ENCODE measurements at places on chromosomes 13 and 19. TPM values are rescaled to one million over a fixed set of nuclear protein-coding genes. Genes with fewer than 3 reads are reported as not detected.

DNA sequence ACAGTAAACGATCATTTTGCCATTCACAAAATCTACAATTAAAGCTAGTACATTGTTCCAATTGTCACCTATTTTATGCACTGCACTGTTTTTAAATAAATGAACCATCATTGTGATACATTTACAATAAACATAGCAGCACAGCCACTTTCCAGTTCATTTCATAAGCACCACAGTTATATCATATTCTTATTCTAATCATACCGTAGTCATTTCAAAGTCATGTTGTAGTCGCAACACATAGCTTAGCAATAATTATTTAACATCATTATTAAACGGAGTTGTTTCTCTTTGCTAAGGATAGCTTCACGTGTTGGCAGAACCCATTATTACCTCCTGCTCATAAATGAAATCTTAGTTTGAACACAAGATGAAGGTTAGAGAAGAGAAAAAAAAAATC lies 2.2 kb upstream of the PCDH9 start:
- H3K27me3 ChIP-seq, result no peaks in the 10 kb centered on the region
- no peaks in the 10 kb centered on the region for H3K36me3 ChIP-seq
- H3K4me3 ChIP-seq, result no peak overlapping the region
- H3K4me1 ChIP-seq, result no peaks in the 10 kb centered on the region

Gene HOMER3
- 18.0 TPM for total RNA-seq

GRCh38 chr13:102400675-102401145 lies 1.1 kb downstream of the FGF14 start:
- no peak for DNase-seq
- no peaks in the 10 kb centered on the region for H3K36me3 ChIP-seq
- no peak overlapping the region for H3K4me3 ChIP-seq
- H3K4me1 ChIP-seq, result no peaks in the 10 kb centered on the region
- no peaks in the 10 kb centered on the region for H3K27me3 ChIP-seq

DNA sequence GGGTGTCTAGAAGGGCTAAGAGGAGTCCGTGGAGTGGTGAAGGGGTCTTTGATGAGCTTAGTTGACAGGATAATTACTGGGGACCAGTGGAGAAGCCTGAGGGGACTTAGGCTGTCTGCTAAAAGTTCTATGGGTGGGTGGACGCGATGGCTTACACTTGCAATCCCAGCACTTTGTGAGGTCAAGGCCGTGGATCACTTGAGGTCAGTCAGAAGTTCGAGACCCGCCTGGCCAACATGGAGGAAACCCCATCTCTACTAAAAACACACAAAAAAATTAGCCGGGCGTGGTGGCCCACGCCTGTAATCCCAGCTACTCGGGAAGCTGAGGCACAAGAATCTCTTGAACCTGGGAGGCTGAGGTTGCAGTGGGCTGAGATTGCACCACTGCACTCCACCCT lies 2.8 kb upstream of the GSK3A start:
- DNase-seq, result no peak
- H3K36me3 ChIP-seq, result peaks cover 5% of the 10 kb centered on the region
- H3K4me3 ChIP-seq, result no peak overlapping the region
- peak overlapping the region; percentile 66 for H3K27ac ChIP-seq
- no peaks in the 10 kb centered on the region for H3K27me3 ChIP-seq

Gene IRGC
- not detected for total RNA-seq

DNA sequence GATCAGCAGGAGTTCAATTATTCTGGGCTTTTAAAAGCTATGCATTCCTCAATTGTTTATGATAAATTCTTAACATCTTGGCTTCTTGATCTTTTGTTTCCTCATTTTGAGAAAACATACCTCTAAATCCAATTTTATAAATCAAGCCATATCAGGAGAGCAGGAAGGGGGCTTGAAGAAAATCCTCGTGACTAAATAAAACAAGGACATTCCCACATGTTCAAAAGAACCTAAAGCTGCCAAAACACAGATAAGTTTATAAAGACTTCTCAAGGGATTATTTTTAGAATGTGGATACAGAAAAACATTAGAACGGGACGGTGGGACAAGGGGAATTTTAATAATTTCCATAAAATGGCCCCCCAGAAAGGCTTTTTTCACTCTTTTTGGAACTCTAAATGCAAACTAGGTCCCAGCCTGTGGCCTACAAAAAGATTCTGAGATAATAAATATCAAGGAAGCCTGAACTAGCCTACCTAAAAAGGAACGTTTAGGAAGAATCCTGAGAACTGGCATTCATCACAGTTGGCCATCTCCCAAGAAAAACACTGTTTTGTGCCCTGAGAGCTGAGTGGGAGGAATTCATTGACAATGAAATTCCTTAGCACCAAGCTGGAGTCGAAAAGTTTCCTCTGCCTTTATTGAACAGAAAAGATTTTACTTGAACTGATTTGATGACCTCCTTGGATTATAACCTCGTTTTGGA lies 30.1 kb downstream of the ZAR1L start:
- no peaks in the 10 kb centered on the region for H3K4me1 ChIP-seq
- no peaks in the 10 kb centered on the region for H3K27me3 ChIP-seq
- H3K4me3 ChIP-seq, result no peak overlapping the region
- no peak for DNase-seq

Gene SIGLEC8
- not detected for total RNA-seq

DNA sequence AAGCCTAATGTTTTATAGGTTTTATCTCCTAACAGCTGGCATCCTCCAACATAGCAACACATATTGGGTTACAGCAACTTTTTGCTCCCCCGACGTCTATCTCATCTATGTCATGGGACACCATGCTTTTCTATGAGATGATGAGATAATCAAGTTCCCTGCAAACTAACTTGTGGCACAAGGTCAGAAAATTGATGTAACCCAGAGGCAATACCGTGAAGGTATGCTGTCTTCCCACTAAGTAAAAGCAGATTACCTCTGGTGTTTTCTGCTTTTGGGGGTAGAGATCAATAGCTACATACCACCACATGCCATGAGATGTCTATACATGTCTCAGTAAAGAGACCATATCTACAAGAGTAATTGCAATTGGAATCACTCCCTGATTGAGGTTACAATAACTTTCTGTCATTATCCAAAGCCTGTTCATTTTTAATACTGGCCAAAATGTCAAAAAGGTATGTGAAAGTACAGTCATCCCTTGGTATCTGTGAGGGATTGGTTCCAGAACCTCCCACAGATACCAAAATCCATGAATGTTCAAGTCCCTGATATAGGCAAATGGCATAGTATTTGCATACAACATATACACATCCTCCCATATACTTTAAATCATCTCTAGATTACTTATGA lies 131.3 kb downstream of the CYSLTR2 start:
- no peak overlapping the region for H3K27ac ChIP-seq
- H3K4me1 ChIP-seq, result no peaks in the 10 kb centered on the region
- H3K27me3 ChIP-seq, result no peaks in the 10 kb centered on the region
- DNase-seq, result no peak

DNA sequence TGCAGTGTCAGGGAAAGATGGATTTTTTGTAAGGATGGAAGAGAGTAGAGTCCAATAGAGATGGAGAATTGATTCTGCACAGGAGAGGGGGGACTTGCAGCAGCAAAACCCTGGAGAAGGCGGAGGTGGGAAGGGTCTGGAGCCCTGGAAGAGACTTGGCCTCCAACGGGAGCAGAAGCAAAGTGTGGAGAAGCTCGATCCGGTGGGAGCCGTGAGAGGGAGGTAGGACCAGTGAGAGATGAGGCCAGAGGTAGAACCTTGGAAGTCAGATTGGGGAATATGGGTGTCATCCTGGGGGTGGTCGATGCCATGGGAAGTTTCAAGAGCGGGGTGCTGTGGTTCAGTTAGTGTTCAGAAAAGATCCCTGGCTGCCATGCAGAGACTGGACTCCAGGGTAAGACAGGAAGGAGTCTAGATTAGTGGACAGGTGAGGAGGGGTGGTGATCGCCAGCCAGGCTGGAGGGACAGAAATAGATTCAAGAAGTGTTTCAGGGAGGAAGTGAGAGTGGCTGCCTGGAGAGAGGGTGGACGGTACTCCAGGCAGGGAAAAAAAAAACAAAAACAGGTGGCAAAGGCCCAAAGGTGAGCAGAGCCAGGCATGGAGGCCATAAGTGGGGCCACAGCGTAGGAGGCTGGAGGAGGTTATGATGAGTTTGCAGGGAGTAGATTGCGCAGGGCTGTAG lies 2.6 kb downstream of the PPP5C start:
- H3K36me3 ChIP-seq, result peaks cover 8% of the 10 kb centered on the region
- no peak overlapping the region for H3K27ac ChIP-seq
- no peak for DNase-seq
- peaks cover 4% of the 10 kb centered on the region for H3K4me1 ChIP-seq
- no peaks in the 10 kb centered on the region for H3K27me3 ChIP-seq

GRCh38 chr19:16381756-16382401 lies 57.3 kb downstream of the KLF2 start:
- H3K27me3 ChIP-seq, result no peaks in the 10 kb centered on the region
- DNase-seq, result no peak
- H3K4me1 ChIP-seq, result no peaks in the 10 kb centered on the region
- no peak overlapping the region for H3K4me3 ChIP-seq
- H3K36me3 ChIP-seq, result peaks cover 5% of the 10 kb centered on the region

GRCh38 chr13:111121506-111121905 lies 6.4 kb downstream of the ARHGEF7 start:
- no peak overlapping the region for H3K27ac ChIP-seq
- no peaks in the 10 kb centered on the region for H3K4me1 ChIP-seq
- no peak for DNase-seq
- H3K36me3 ChIP-seq, result no peaks in the 10 kb centered on the region
- H3K27me3 ChIP-seq, result no peaks in the 10 kb centered on the region
- no peak overlapping the region for H3K4me3 ChIP-seq

Gene KMT2B
- 54.2 TPM for total RNA-seq

DNA sequence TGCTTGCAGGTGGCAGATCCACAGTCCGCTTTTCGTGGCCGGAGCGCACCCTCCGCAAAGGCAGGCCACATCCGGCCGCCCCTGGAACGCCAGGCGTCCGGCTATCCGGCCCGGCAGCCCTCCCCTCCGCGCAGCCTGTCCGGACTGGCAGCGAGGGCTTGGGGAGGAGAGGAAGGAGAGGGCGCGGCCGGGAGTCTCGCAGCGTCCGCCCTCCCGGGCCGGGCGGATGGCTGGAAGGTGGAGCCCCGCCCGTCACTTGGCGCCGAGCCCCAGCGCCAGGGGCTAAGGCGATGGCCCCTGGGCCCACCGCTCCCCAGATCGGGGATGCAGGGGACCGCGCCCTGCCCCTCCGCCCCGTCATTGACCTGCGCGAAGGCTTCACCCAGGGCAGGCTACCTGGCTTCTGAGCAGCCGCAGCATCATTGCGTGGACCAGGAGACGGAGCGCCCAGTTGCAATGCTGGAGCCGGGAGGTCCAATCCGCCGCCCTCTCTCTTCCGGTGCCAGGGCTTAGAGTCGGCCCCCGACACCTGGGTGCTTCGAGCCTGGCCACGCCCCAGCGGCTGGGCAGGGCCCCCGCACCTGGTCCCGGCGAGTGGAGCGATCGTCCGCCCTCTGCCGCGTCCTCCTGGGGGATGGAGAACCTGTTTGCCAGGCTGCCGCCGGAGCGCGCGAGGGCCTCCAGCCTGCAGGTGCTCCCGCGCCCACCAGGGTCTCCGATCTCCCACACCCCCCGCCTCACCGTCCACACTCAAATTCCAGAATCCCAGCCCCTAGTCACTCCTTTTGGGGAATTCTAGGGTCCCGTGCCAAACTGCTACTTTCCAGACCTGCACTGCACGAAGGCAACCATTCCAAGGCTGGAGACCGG lies at the start of gene FUT1:
TSS of gene FUT1 (minus strand) at position 146 of the 870 bp plus-strand sequence. CDS start 1,360 bp downstream, outside the sequence.
- DNase-seq, result peak; percentile 99
- peak within 1 kb of the TSS; percentile 39 for H3K4me3 ChIP-seq
- H3K27ac ChIP-seq, result peak within 1 kb of the TSS; percentile 96
- no peaks in the 10 kb centered on the region for H3K36me3 ChIP-seq

DNA sequence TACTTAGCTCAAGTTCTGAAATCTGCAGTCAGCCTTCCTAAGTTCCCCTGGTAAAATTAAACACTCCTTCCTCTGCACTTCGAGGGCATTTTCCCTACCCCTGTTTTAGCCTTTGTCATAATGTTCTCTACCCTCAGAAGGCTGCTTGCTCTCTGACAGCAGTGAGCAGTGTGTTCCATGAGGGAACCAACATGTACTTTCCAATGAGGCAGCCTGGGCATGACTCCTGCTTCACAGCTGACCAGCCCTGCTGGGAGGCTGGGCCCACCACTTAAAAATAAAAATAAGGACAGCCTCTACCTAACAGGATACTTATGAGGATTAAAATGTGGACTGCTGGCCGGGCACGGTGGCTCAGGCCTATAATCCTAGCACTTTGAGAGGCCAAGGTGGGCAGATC lies 26.4 kb downstream of the RUBCNL start:
- DNase-seq, result no peak
- H3K36me3 ChIP-seq, result no peaks in the 10 kb centered on the region
- H3K27ac ChIP-seq, result no peak overlapping the region
- H3K4me3 ChIP-seq, result no peak overlapping the region
- H3K4me1 ChIP-seq, result no peaks in the 10 kb centered on the region
- no peaks in the 10 kb centered on the region for H3K27me3 ChIP-seq

Gene CYP2A6
- not detected for total RNA-seq

DNA sequence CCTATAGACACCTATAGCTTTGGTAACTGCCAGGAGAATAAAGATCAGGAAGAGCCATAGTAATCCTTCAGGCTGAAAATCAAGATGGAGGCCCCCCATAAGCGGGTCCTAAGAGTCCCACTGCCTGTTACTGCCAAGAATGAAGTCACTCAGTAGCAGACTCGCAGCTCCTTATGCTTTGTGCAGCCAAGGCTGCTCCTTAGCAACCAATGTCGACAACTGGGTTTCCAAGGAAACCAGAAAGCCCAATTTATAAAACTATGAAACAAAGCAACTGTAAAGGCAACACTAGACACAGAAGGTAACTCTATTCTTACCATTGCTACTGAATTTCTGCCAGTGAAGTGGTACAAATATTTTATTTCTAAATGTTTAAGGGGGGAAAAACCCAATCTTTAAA lies 56.5 kb downstream of the DCLK1 start:
- no peaks in the 10 kb centered on the region for H3K4me1 ChIP-seq
- no peak overlapping the region for H3K4me3 ChIP-seq
- H3K36me3 ChIP-seq, result no peaks in the 10 kb centered on the region
- H3K27me3 ChIP-seq, result no peaks in the 10 kb centered on the region
- no peak for DNase-seq
- no peak overlapping the region for H3K27ac ChIP-seq

Gene ZNF91
- 23.7 TPM for total RNA-seq

DNA sequence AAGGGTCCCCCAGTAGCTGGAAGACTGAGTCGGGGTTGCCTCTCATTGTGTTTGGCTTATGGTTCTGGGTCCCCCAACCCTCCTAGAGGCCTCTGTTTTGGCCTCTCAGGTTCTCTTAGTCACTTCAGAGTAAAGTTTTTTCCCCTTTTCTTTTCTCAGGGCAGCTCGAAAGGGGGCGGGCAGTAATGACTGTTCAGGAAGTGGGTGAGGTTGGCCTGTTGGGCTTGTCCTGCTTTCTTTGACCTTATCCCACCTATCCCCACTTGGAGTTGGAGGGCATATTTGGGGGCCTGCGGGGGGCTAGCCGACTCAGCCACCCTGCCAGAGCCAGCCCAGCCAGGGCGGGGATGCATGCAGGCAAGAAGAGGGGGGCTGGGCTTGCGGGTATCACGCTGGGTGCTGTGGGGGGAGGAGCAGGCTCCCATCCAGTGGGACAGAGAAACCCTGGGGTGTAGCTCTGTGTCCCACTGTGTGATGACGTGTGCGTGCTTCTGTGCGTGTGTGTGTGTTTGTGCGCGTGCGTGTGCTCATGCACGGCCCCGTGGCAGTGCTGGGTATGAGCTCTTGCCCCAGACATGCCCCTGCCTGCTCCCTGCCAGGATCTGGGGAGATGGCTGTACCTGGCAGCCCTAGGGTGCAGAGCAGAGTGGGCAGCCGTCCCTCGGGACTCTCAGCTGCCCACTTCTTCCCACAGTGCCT lies 1.4 kb downstream of the CIC start:
- DNase-seq, result no peak
- no peak overlapping the region for H3K4me3 ChIP-seq
- peaks cover 10% of the 10 kb centered on the region for H3K4me1 ChIP-seq
- H3K27me3 ChIP-seq, result no peaks in the 10 kb centered on the region

Gene METTL21C
- total RNA-seq, result not detected
